Chondrocyte (in vitro differentiated cells): ENCODE measurements at places on chromosomes 7 and 10.

- no peaks in the 10 kb centered on the region for H3K4me1 ChIP-seq
- H3K36me3 ChIP-seq, result no peaks in the 10 kb centered on the region
- H3K27me3 ChIP-seq, result peaks cover 32% of the 10 kb centered on the region
- DNase-seq, result no peak
- no peak overlapping the region for H3K4me3 ChIP-seq
- H3K27ac ChIP-seq, result no peak overlapping the region
Observed at GRCh38 chr7:31443457-31443856, 70.4 kb upstream of the ITPRID1 start.

DNA sequence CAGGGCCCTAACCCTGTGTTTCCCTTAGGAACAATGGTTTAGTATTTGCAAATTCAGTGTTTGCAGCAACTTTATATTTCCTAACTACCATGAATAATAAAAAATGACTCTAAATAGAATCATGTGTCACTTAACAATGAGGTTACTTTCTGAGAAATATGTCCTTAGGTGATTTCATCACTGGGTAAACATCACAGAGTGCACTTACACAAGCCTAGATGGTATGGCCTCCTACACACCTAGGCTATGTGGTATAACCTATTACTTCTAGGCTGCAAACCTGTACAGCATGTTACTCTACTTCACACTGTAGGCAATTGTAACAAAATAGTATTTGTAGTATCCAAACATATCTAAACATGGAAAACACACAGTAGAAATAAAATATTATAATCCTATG lies 1174.6 kb upstream of the LRRTM3 start:
- H3K36me3 ChIP-seq, result no peaks in the 10 kb centered on the region
- DNase-seq, result no peak
- no peaks in the 10 kb centered on the region for H3K4me1 ChIP-seq
- no peak overlapping the region for H3K4me3 ChIP-seq
- no peaks in the 10 kb centered on the region for H3K27me3 ChIP-seq

DNA sequence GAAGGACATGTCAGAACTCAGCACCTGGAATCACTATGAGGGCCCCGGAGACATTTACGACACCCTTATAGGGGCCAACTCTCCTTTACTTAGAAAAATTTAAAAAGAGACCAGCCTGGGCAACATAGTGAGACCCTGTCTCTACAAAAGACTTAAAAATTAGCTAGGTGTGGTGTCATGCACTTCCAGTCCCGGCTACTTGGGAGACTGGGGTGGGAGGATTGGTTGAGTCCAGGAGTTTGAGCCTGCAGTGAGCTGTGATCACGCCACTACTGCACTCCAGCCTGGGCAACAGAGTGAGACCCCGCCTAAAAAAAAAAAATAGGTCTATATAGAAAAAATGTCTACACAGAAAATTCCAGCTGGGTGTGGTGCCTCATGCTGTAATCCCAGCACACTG lies 7.5 kb upstream of the CYTH3 start:
- no peaks in the 10 kb centered on the region for H3K36me3 ChIP-seq
- no peaks in the 10 kb centered on the region for H3K27me3 ChIP-seq
- DNase-seq, result no peak
- no peak overlapping the region for H3K27ac ChIP-seq
- peaks cover 45% of the 10 kb centered on the region for H3K4me1 ChIP-seq
- no peak overlapping the region for H3K4me3 ChIP-seq

DNA sequence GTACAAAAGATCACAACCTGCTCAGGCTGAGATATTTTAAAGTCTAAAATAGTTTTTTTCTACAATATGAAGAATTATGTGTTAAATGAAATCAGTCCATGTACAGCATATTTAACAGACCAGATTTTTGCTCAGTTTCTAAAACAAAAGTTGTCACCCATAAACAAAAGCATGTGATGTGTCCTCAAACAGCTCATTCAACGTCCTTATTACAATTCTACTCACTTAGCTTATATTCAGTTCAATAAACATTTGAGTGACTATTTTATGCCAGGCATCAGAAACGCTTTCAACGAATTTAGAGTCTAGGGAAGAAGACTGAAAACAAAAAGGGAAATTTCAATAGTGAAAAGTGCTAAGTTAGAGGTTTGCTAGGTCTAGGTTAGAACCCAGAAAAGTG lies 457.3 kb upstream of the SEMA3A start:
- H3K27me3 ChIP-seq, result no peaks in the 10 kb centered on the region
- H3K4me3 ChIP-seq, result no peak overlapping the region
- H3K27ac ChIP-seq, result no peak overlapping the region
- no peak for DNase-seq
- H3K36me3 ChIP-seq, result no peaks in the 10 kb centered on the region

GRCh38 chr7:127390817-127391590 lies 1.5 kb downstream of the ZNF800 start:
- peaks cover 8% of the 10 kb centered on the region for H3K36me3 ChIP-seq
- peaks cover 36% of the 10 kb centered on the region for H3K4me1 ChIP-seq
- no peak for DNase-seq
- peak overlapping the region; percentile 91 for H3K27ac ChIP-seq
- H3K27me3 ChIP-seq, result peaks cover 2% of the 10 kb centered on the region
- H3K4me3 ChIP-seq, result peak overlapping the region; percentile 97

DNA sequence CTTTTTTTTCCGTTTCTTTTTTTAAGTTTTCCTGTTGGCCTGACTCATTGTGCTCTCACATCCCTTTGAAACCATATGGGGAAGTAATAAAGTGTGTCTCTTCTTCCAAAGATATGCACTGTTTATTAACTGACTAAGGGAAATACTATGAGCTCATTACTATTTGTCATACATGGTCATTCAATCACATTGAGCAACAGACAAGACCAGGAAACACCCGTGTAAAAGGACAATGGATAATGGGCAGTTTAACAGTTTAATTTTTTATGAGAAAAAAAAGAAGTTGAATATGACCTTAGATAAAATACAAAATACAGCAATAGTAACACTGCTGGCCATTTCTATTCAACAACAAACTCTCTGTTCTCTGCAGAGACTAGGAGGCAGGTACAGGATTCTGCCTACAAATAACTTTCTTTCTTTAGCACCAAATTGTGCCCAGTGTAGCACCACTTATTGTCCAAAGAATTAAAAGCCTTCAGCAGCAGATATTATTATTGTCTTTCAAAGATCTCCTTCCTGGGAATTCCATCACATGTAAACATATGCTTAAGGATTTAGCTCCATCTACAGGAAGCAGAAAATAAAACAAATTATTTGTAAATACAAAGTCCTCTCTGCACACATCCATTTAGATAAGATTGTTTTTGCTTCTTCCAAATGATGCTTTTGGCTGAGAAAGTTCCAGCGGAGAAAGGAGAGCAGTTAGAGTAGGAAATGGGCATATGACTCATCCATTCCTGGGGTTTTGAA lies 55.0 kb upstream of the AKR1E2 start:
- peaks cover 50% of the 10 kb centered on the region for H3K4me1 ChIP-seq
- DNase-seq, result no peak
- peak overlapping the region; percentile 76 for H3K27ac ChIP-seq
- H3K4me3 ChIP-seq, result no peak overlapping the region

GRCh38 chr10:30959836-30960210 lies 71.8 kb downstream of the ZNF438 start:
- H3K27ac ChIP-seq, result no peak overlapping the region
- H3K27me3 ChIP-seq, result no peaks in the 10 kb centered on the region
- no peak for DNase-seq
- H3K4me3 ChIP-seq, result no peak overlapping the region
- peaks cover 6% of the 10 kb centered on the region for H3K4me1 ChIP-seq

GRCh38 chr7:25399000-25399750 lies 170.9 kb upstream of the NPVF start:
- peaks cover 23% of the 10 kb centered on the region for H3K4me1 ChIP-seq
- no peak overlapping the region for H3K4me3 ChIP-seq
- H3K36me3 ChIP-seq, result no peaks in the 10 kb centered on the region
- no peak for DNase-seq
- no peak overlapping the region for H3K27ac ChIP-seq
- H3K27me3 ChIP-seq, result no peaks in the 10 kb centered on the region

DNA sequence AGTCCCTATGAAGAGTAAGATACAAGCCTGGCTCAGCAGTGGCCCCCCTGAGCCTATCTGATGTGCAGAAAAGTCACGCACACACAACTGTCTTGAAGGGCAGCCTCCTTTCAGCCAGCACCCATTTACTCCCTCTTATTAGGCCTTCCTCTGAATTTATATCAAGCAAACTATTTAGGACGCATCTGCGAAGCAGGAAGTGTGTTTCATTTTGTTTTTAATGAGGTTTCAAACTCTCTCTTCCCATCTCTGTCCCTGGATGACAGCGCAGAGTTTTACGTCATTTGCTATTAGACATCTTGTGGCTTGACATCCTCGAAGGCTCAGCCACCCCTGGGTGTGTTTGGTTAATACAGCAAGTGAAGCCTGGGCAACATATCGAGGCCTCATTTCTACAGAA lies 79.5 kb downstream of the CUX1 start:
- peak overlapping the region; percentile 5 for H3K27ac ChIP-seq
- H3K4me3 ChIP-seq, result no peak overlapping the region
- DNase-seq, result no peak
- no peaks in the 10 kb centered on the region for H3K27me3 ChIP-seq
- no peaks in the 10 kb centered on the region for H3K36me3 ChIP-seq

DNA sequence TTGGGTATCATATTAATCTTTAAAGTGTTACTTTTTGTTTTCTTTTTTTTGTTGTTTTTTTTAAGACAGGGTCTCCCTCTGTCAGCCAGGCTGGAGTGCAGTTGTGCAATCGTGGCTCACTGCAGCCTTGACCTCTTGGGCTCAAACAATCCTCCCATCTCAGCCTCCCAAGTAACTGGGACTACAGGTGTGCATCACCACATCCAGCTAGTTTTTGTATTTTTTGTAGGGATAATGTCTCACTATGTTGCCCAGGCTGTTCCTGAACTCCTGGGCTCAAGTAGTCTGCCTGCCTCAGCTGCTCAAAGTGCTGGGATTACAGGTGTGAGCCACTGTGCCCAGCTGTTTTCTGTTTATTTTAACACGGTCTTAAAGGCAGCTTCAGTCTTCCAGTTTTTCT lies 23.3 kb downstream of the KMT2E start:
- no peak for DNase-seq
- no peaks in the 10 kb centered on the region for H3K27me3 ChIP-seq
- no peak overlapping the region for H3K27ac ChIP-seq
- H3K36me3 ChIP-seq, result peaks cover 6% of the 10 kb centered on the region

DNA sequence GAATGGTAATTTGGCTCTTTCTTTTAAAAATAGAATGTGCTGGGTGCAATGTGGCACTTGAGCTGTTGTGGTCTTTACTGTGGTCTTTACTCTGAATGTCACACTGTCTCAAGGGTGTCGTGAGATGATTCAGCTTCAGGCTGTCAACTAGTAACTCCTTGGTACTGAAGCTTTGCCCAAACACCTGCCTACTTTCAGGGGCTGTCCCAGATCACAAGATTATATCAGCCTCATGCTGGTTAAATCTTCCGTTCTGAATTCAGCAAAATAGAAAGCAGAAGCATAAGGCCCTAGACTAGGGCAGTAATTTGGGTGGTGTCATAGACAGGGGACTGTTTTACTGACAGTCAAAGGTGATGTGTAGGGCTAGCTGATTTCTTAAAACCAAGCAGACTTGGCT lies 110.9 kb downstream of the BAMBI start:
- H3K4me1 ChIP-seq, result peaks cover 2% of the 10 kb centered on the region
- H3K4me3 ChIP-seq, result no peak overlapping the region
- no peaks in the 10 kb centered on the region for H3K27me3 ChIP-seq
- no peak overlapping the region for H3K27ac ChIP-seq

DNA sequence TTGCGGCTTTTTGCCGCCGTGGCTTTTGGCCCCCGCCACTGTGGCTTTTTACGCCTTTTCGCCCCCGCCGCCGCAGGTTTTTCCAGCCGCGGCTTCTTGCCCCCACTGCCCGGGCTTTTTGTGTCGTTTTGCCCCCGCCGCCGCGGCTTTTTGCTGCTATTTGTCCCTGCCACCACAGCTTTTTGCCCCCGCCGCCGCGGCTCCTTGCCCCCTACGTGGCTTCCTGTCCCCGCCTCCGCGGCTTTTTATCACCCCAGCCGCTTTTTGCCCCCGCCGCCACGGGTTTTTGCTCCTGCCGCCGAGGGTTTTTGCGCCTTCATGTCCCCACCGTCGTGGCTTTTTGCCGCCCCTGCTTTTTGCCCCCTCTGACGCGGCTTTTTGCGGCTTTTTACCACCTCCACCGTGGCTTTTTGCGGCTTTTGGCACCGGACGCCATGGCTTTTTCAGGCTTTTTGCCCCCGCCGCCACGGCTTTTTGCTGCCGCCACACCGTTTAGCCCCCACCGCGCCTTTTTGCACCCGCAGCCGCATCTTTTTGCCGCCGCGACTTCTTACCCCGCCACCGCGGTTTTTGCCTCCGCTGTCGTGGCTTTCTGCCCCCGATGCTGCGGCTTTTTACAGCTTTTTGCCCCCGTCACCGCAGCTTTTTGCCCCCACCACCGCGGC lies 637.0 kb downstream of the ZNF716 start:
- H3K4me3 ChIP-seq, result no peak overlapping the region
- H3K27ac ChIP-seq, result no peak overlapping the region
- no peaks in the 10 kb centered on the region for H3K4me1 ChIP-seq
- peak; percentile 68 for DNase-seq
- peaks cover 4% of the 10 kb centered on the region for H3K36me3 ChIP-seq

- H3K36me3 ChIP-seq, result no peaks in the 10 kb centered on the region
- H3K27ac ChIP-seq, result no peak overlapping the region
- no peaks in the 10 kb centered on the region for H3K27me3 ChIP-seq
- no peak for DNase-seq
Observed at GRCh38 chr7:90648107-90648506, 52.0 kb downstream of the CDK14 start.

- H3K27me3 ChIP-seq, result no peaks in the 10 kb centered on the region
- DNase-seq, result no peak
- H3K27ac ChIP-seq, result peak overlapping the region; percentile 73
- no peak overlapping the region for H3K4me3 ChIP-seq
Observed at GRCh38 chr10:31912898-31913850, 15.5 kb downstream of the ARHGAP12 start.

- no peak overlapping the region for H3K27ac ChIP-seq
- no peak for DNase-seq
- H3K4me1 ChIP-seq, result no peaks in the 10 kb centered on the region
- H3K4me3 ChIP-seq, result no peak overlapping the region
- peaks cover 4% of the 10 kb centered on the region for H3K27me3 ChIP-seq
Observed at GRCh38 chr7:155020996-155021395, 18.1 kb upstream of the PAXIP1 start.

DNA sequence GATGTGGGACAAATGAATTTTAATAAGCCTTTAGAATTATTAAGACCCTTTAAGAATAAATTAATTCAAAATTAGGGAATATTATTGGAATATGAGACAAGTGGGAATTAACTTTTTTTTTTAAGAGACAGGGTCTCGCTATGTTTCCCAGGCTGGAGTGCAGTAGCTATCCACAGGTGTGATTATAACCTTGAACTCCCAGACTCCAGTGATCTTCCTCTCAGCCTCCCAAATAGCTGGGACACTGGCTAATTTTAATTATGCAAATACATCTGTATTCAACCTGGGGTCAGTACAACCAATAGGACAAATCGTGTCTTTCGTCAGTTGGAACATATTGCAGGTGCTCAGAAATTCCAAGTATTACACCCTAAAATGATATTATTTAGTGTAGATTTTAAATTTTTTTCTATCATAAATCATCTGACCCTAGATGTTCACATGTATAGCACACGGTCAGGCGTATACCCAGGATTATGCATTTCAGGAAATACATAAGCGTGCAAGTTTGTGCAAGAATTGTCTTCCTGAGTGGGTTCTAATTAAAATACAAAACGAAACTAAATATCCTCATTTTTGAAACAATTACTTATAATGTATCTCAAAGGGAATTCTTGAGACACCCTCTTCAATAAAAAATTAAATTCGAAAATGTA lies 1.2 kb downstream of the NT5C3A start:
- H3K27me3 ChIP-seq, result no peaks in the 10 kb centered on the region
- peaks cover 44% of the 10 kb centered on the region for H3K4me1 ChIP-seq
- peaks cover 13% of the 10 kb centered on the region for H3K36me3 ChIP-seq
- peak overlapping the region; percentile 98 for H3K4me3 ChIP-seq

- peaks cover 8% of the 10 kb centered on the region for H3K4me1 ChIP-seq
- no peak within 1 kb of the TSS for H3K27ac ChIP-seq
Observed at GRCh38 chr7:77199013-77199966, at the start of gene FGL2. TSS of gene FGL2 (minus strand) at chr7:77199819. CDS start at chr7:77199793, 26 bp downstream.
